ENCODE measurements at places on chromosomes 13 and 19. TPM values are rescaled to one million over a fixed set of nuclear protein-coding genes. Genes with fewer than 3 reads are reported as not detected.

DNA sequence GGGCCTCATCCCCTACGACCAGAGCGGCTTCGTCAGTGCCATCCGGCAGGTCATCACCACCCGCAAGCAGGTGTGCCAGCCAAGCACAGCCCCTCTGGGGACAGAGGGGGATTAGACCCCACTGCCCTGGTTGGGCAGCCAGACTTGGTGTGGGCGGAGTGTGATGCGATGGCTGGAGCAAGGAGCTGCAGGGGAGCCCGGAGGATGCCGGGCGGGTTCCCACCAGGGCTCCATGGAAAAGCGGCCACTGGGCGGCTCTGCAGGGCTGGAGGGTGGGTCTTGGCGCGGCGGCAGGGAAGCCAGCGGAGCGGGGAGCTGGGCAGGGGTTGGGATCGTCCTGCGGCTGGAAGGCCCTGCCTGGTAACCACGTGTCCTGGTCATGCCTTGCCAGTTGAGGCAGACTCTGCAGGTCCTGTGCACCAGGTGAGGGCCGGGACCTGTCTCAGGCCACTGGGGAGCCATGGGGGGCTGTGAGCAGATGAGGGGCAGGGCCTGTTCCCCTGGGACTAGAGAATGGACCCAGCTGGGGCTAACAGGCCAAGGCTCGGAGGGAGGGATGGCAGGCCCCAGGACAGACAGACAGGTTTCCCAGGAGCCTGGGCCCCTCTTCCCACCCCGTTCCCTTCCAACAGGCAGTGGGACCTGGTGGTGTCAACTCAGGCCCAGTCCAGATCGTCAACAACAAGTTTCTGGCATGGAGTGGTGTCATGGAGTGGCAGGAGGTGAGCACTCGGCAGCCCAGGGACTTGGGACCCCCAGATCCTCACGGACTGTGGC, 6.3 kb downstream of the PTOV1 start:
- H3K36me3 ChIP-seq = no peaks in the 10 kb centered on the region
- no peaks in the 10 kb centered on the region for H3K27me3 ChIP-seq
- no peak for DNase-seq

DNA sequence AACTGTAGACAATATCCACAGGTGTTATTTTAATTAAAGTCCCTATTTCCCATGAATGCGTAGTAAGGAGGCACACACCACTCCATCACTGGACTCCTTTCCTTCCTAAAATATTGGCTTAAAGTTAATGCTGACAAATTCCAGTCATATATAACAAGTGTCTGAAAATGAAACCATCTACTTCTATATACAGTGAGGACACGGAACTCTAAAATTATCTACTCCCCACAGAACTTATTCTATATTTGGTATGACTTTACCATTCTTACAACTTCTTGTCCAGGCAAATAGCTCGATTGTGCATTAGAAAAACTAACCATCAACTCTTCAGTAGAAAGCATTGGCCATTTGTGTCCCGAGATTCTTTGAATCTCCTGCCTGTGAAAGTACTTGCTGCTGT, 1560.2 kb downstream of the EFNB2 start:
- no peaks in the 10 kb centered on the region for H3K27me3 ChIP-seq
- no peak for DNase-seq
- H3K36me3 ChIP-seq = no peaks in the 10 kb centered on the region
- no peaks in the 10 kb centered on the region for H3K4me1 ChIP-seq
- no peak overlapping the region for H3K4me3 ChIP-seq

MIA gene
- not detected for total RNA-seq

SULT2A1 gene
- not detected for total RNA-seq

APOC4 gene
- not detected for total RNA-seq

GRCh38 chr13:26503826-26504594, 53.5 kb upstream of the WASF3 start:
- H3K36me3 ChIP-seq = no peaks in the 10 kb centered on the region
- no peak for DNase-seq
- peak overlapping the region; percentile 85 for H3K27ac ChIP-seq
- no peak overlapping the region for H3K4me3 ChIP-seq

ZNF71 gene
- total RNA-seq = 3.4 TPM

DNA sequence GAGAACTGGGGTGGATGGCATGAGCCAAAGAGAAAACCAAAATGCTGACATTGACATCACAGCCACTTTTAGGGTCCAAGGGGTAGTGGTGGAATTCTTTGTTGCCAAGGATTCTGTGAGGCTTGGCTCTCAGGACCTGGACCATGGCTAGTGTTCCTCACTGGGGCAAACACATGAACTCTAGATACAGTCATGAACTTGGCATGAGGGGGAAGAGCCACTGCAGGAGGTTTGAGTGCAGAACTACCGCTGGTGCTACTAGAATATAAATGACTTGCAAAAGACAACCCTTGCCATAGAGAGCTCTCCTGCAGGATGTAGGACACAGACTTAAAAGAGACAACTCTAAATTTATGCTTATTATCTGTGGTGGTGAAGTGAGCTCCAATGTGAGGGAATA, 29.8 kb upstream of the FRY start:
- H3K27me3 ChIP-seq = no peaks in the 10 kb centered on the region
- H3K27ac ChIP-seq = no peak overlapping the region
- H3K4me3 ChIP-seq = no peak overlapping the region
- H3K36me3 ChIP-seq = no peaks in the 10 kb centered on the region
- DNase-seq = no peak

DNA sequence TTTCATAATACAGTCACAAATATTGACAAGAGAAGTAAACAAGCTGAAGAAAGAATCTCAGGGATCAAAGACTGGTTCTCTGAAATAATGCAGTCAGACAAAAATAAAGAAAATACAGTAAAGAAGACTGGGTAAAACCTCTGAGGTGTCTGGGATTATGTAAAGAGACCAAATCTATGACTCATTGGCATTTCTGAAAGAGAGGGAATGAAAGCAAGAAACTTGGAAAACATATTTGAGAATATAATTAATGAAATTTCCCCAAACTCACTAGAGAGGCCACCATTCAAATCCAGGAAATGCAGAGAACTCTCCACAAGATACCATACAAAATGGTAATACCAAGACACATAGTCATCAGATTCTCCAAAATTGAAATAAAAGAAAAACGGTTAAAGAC, 53.0 kb upstream of the GPC6 start:
- H3K27ac ChIP-seq = no peak overlapping the region
- no peaks in the 10 kb centered on the region for H3K36me3 ChIP-seq
- DNase-seq = peak; percentile 37
- H3K4me3 ChIP-seq = no peak overlapping the region
- no peaks in the 10 kb centered on the region for H3K27me3 ChIP-seq

SLC46A3 gene
- 3.4 TPM for total RNA-seq

DNA sequence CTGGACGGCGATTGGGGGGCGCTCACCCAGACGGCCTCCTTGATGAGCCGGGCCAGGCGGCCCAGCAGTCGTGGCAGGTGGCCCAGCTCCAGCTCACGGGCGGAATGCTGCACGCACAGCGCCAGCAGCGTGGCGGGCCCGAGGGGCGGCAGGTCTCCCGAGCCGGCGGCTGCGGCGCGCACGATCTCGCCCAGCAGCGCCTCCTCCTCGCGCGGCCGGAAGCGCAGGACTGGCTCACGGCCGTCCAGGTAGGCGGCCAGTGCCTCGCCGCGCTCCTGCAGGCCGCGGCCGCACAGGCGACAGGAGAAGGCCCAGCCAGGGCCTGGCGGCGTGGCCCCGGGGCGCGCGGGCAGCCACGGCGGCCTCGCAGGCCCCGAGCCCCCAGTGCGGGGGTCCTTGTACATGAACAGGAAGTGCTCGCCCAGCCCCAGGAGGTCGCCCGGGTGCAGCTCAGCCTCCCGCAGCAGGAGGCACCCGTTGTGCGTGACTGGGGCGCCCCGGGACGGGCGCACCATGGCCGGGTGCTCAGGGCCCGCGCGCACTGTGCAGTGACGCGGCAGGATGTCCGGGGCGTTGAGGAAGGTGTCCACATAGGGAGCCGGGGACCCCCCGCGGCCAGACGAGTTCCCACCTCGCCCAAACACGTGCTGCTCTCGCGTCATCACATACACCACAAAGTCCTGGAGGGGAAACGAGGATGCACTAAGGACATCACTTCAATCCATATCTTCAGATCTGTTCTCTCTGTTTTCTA, 9.6 kb upstream of the MAMSTR start:
- no peaks in the 10 kb centered on the region for H3K27me3 ChIP-seq
- H3K4me1 ChIP-seq = peaks cover 3% of the 10 kb centered on the region
- H3K36me3 ChIP-seq = no peaks in the 10 kb centered on the region
- H3K27ac ChIP-seq = no peak overlapping the region
- DNase-seq = no peak
- no peak overlapping the region for H3K4me3 ChIP-seq

DNA sequence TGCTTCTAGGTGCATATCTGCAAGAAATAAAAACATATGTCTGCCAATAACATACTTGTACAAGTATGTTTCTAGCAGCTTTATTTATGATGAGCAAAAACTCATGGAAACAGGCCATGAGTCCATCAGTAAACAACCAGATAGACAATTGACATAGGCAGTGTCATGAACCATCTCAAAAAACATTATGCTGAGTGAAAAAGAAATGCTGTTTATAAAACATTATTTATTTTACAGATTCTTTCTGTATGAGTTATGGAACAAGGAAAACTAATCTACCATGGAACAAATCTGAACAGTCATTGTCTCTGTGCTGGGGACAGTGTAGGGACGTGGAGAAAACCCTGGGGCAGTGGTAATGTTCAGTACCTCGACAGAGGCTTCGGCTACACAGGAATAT, 283.9 kb downstream of the UQCRFS1 start:
- DNase-seq = peak; percentile 27
- H3K36me3 ChIP-seq = no peaks in the 10 kb centered on the region
- peak overlapping the region; percentile 20 for H3K27ac ChIP-seq
- no peak overlapping the region for H3K4me3 ChIP-seq

PSG1 gene
- 0.13 TPM for total RNA-seq

LILRB2 gene
- not detected for total RNA-seq

DNA sequence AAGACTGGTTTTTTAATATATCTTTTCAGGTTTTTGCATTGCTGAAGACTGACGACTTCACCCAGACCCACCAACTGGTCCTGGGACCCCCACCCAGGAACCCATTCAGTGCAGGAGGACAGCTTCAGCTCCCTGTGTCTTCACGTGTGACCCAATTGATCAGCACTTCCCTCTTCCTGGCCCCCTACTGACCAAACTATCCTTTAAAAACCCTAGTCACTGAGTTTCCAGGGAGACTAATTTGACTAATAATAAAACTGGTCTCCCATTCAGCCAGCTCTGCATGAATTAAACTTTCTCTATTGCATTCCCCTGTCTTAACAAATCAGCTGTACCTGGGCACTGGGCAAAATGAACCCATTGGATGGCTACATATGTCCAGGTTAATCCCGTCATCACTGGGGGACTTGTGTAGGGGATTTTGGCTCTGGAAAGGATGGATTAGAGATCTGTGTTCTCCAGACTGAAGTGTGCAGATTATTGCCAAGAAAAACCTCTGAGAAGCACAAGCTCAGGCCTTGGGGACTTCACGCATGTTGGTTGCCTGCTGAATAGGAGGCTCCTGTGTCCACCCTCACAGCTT, 16.3 kb upstream of the PARP4 start:
- H3K4me1 ChIP-seq = no peaks in the 10 kb centered on the region
- DNase-seq = no peak
- H3K4me3 ChIP-seq = no peak overlapping the region
- H3K27ac ChIP-seq = no peak overlapping the region

- peak overlapping the region; percentile 40 for H3K27ac ChIP-seq
- H3K4me1 ChIP-seq = peaks cover 21% of the 10 kb centered on the region
- peak; percentile 70 for DNase-seq
- H3K36me3 ChIP-seq = no peaks in the 10 kb centered on the region
- no peaks in the 10 kb centered on the region for H3K27me3 ChIP-seq
These were observed 591 bp downstream of the ZNF823 start for GRCh38 chr19:11737964-11738745.

- no peaks in the 10 kb centered on the region for H3K27me3 ChIP-seq
- peaks cover 10% of the 10 kb centered on the region for H3K4me1 ChIP-seq
- H3K4me3 ChIP-seq = peak overlapping the region; percentile 92
- H3K27ac ChIP-seq = peak overlapping the region; percentile 77
- no peaks in the 10 kb centered on the region for H3K36me3 ChIP-seq
These were observed 814 bp downstream of the S1PR2 start for GRCh38 chr19:10230173-10230860.

TUBB4A gene
- not detected for total RNA-seq

CKM gene
- total RNA-seq = not detected

All from GM23248 (cell line).